ENCODE measurements at places on chromosomes 2 and 18.

GRCh38 chr2:33583194-33583938 is 15.7 kb downstream of the FAM98A start:
- DNase-seq, result no peak

GRCh38 chr2:25669520-25669919 is 3.9 kb downstream of the DTNB start:
- DNase-seq, result no peak

- no peak for DNase-seq
Measured at GRCh38 chr2:138274421-138275291, 226.9 kb upstream of the SPOPL start.

DNA sequence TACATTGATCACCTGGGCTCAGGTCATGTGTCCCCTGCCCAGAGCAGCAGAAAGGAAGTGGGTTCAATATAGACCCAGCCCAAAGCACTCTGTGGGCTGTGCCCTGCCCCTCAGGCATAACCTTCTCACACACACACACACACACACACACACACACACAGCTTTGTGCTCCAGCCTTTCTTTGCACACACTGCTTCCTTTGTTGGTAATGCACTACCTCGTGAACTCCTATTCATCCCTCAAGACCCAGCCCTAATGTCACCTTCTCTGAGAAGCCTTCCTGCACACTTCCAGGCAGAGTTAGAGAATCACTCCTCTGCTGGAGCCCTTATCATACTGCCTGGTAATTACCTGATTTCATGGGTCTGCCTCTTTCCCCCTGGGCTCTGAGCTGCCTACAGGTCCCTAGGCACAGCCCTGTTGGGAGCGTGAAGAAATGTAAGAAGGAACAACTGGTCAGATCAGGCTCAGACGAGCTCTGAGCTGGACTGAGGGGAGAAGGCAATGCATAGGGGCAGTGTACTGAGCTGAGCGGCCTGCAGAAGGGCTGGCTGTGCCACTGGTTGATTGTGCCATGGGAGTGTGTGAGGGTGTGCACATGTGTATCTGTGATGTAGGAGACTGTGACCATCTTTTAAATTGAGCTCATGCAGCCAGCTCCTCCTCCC is 210.3 kb downstream of the GLI2 start:
- no peak for DNase-seq

DNA sequence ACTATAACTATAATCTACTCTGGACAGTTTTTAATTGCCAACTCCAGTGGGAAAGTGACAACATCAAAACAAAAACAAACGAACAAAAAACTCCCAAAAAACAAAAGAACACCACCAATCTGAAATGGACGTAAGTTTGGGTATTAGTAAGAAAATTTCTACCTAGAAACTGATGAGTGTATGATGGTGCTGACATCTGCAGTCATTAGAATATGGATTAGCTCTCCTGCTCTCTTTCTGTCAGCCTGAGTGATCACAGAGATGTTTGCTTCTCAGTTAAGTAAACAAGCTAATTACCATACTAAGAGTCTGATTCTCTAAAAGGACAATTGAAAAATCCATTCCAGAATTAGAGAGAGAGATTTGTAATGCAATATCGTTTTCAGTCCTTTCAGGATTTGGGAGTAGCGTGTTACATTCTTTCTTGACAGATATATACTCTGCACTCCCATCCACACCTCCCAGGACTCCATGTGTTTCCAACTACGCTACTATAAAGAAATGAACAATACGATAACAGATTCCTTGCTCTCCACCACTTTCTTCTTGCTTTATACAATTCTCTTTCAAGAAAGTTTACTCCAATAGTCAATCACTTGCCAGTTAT is 1347.4 kb upstream of the PIK3C3 start:
- DNase-seq, result no peak

All from cerebellar nuclear complex (tissue), 1 donor.